RKO (cell line): ENCODE measurements at places on chromosomes 1 and 21.
A peak's percentile ranks its signal among the peaks of the same experiment; 100 is the strongest.

DNA sequence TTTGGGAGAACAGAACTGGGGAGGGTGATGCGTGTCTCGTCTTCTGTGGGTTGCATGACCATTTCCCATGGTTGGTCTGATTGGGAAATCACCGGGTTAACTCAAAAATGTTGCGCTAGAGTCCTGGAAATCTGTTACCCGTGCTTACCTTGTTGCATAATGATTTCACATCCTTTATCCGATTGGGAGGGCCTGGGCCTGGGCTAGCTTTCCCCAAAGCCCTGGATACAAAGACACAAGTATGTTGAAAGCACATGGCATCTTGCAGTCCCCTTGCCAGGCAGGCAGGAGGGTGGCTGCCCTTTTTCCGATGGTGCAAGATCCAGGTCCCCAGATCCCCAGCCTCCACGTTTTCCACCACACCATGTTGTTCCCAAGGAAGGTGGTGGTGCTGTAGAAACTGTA lies 582 bp downstream of the TRPM2 start:
- no peak for DNase-seq

- no peak for DNase-seq
Observed at GRCh38 chr1:61058483-61059245, 23.7 kb upstream of the NFIA start.

DNA sequence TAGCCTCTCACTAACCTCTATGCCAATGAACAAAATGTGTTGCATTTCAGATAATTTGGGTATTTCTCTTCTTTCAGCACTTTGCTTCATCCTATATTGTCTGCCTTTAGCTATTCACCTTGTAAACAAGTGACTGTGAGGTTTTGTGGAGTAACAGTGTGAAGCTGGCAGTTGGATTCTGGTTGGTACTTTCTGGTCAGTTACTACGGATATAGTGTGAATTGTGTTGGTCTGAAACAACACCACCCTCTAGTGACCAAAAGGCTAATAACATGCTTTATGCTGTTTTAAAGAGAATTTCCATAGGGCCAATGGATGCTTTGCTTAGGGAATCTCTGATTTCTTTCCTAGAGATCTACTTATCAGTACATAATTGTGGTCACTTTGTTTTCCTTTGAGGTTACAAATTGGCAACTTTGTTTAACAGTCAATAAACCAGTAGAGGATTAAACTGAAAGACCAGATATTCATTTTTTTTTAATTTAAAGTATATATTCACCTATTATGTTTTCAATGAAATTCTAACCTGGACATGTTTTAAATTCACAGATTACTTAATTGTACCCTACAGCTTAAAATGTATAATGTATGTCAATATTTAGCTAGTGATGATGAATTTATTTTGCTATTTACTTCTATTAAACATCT lies 2.5 kb upstream of the PTGER3 start:
- peak; percentile 76 for DNase-seq

DNA sequence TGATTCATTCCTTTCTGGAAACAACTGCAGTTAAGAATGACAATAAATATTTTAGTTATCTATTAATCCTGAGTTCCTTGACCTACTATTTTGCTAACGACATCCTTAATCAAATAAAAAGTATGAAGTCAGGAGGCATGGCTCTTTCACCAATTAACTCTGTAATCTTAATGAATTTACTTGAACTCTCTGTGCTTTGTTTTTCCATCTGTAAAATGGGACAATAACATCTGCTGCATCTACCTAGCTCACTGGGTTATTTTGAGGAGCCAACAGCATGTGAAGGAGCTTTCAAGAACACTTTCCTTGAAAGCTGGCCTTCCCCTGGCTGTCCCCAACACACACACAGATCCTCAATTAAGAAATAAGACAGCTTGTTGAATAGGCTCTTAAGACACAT lies 47.9 kb downstream of the COLGALT2 start:
- no peak for DNase-seq

DNA sequence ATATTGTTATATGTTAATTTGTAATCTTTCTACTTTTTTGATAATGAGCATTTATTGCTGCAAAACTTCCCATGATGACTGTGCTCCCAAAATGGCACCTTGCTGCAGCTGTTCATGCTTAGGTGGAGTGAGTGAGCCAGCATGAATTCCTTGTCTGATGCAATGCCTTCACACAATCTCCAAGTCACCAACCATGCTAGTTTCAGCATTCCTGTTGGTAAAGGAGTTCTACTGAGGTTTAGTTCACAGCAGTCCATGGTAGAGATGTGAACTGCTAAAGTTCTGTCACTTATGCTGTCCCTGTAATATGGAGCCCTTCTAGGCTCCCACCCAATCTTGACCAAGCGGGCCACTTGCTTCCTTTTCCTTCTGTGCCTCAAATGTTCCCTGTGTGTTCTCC lies 26.2 kb upstream of the PRKACB start:
- DNase-seq, result peak; percentile 41

- DNase-seq, result no peak
Observed at GRCh38 chr1:14366091-14367018, 232.1 kb upstream of the KAZN start.
